Spinal cord (tissue), 10 donors: ENCODE measurements at places on chromosomes 2 and 18. TPM values are rescaled to one million over a fixed set of nuclear protein-coding genes. Genes with fewer than 3 reads are reported as not detected.

The M1AP gene
- 0.69 TPM for total RNA-seq

The GPC1 gene
- total RNA-seq: 33.2 TPM

The GBX2 gene
- total RNA-seq: 1.9 TPM

The ALLC gene
- 2.3 TPM for total RNA-seq

The DPYSL5 gene
- total RNA-seq: 30.6 TPM

The SP140 gene
- total RNA-seq: 1.6 TPM

The PLB1 gene
- total RNA-seq: 10.7 TPM
